ENCODE measurements at places on chromosomes 3 and 15. TPM values are rescaled to one million over a fixed set of nuclear protein-coding genes. Genes with fewer than 3 reads are reported as not detected.

- H3K27me3 ChIP-seq = no peaks in the 10 kb centered on the region
- H3K36me3 ChIP-seq = no peaks in the 10 kb centered on the region
- H3K4me1 ChIP-seq = no peaks in the 10 kb centered on the region
Observed at GRCh38 chr15:56038707-56039106, 45.3 kb upstream of the NEDD4 start.

Gene QARS1
- 220 TPM for total RNA-seq

- H3K4me1 ChIP-seq = peaks cover 60% of the 10 kb centered on the region
- no peaks in the 10 kb centered on the region for H3K27me3 ChIP-seq
- peaks cover 2% of the 10 kb centered on the region for H3K36me3 ChIP-seq
- H3K27ac ChIP-seq = peak overlapping the region; percentile 46
- peak; percentile 59 for DNase-seq
Observed at GRCh38 chr3:52892625-52893311, 4.6 kb downstream of the STIMATE start.

- H3K27me3 ChIP-seq = no peaks in the 10 kb centered on the region
- no peaks in the 10 kb centered on the region for H3K36me3 ChIP-seq
- H3K4me1 ChIP-seq = no peaks in the 10 kb centered on the region
- H3K4me3 ChIP-seq = no peak overlapping the region
Observed at GRCh38 chr3:61155701-61156292, 95.5 kb downstream of the FHIT start.

Gene POTEB3
- not detected for total RNA-seq

DNA sequence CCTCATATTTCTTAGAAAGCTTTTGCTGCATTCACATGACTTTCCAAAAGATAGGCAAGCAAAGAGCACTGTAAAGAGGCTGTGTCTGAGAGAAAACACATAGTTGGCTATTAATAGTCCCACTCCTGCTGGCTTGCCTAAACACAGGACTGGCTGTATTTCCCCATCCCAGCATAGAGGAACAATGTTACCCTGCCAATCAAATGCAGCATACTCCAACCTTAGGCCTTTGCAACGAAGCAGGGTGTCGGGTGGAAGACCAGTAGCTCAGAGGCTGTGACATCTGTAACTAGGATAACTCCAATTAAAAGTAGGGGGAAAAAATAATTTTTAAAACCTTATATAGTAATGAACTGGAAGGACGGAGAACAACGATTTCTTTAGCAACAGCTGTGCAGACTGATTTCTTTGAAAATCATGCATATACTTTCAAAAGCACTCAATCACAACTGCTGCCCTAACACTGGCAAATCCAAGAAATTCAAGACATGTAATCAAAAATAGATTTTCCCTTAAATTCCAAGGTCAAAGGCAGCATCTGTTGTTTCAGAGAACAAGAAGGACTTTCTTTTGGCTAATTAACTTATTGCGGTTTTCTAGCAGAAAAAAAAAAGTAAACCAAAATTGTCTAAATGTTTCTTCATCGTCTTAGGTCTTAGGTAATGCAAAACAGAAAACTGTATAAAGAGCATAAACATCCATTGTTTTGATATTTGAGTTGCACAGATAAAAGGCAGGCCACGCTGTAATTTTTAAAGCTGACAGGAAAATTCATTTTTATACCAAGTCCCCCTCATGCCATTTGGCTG, 139.3 kb downstream of the TNIK start:
- no peak overlapping the region for H3K27ac ChIP-seq
- no peak for DNase-seq
- H3K27me3 ChIP-seq = no peaks in the 10 kb centered on the region
- no peaks in the 10 kb centered on the region for H3K36me3 ChIP-seq
- no peak overlapping the region for H3K4me3 ChIP-seq

DNA sequence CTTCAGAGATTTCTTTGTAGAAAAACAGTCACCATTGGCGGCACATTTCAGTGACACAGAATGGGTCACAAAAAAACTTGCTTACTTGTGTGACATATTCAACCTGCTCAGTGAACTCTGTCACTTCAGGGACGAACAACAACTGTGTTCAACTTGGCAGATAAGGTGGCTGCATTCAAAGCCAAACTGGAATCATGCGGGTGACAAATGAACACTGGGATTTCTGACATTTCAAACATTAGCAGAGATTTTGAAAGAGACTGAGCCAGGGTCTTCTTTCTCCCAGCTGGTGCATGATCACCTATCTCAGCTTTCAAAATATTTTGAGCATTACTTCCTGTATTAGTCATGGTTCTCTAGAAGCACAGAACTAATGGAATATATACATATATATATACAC, 1.9 kb upstream of the EID1 start:
- no peak overlapping the region for H3K4me3 ChIP-seq
- DNase-seq = no peak

GRCh38 chr3:55691141-55691540, 204.0 kb upstream of the WNT5A start:
- DNase-seq = no peak
- H3K27me3 ChIP-seq = no peaks in the 10 kb centered on the region
- H3K36me3 ChIP-seq = no peaks in the 10 kb centered on the region

Gene ANXA2
- total RNA-seq = 6.7 TPM

DNA sequence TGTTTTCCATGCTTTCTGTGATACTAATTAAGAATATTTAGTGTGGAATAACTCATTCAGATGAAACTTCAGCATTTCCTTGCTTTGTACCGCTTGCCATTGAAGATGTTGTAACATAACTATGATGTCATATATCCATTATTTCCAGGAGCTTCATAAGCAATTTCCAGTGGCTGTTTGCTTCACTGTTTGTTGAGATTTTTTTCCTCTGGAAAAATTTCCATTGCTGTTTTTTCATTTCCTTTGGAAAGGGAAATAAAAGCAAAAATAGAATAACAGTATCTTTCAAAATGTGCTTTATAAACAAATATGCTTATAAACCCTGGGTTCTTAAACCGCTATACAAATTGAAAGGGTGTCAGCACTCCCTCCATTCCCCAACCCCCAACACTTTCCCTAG, 319.6 kb upstream of the SEMA6D start:
- 0 out of 2 replicates have a peak, but pooled peaks cover 3% of the 10 kb centered on the region for H3K27me3 ChIP-seq
- H3K4me1 ChIP-seq = no peaks in the 10 kb centered on the region
- H3K27ac ChIP-seq = no peak overlapping the region
- H3K36me3 ChIP-seq = no peaks in the 10 kb centered on the region
- no peak overlapping the region for H3K4me3 ChIP-seq
- DNase-seq = no peak

- no peaks in the 10 kb centered on the region for H3K4me1 ChIP-seq
- H3K27me3 ChIP-seq = no peaks in the 10 kb centered on the region
- H3K36me3 ChIP-seq = no peaks in the 10 kb centered on the region
Observed at GRCh38 chr3:11455956-11456355, 183.8 kb downstream of the ATG7 start.

DNA sequence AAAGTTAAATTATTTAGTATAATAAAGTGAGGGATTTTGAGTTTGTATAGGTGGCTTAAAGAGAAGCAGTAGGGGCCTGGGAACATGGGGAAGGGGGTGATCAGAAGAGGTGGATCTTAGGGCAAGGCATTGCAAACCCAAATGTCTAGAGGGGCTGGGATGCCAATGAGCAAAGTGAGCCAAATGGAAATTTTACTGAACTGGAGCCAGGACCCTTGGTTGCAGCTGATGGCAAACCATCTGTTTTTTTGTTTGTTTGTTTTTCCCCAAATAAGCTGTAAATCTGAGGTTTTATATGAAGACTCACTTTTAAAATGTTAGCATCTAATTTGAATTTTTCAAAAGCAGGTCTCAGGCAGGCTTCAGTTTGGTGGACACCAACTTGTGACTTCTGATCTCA, 14.8 kb upstream of the PARP14 start:
- no peaks in the 10 kb centered on the region for H3K27me3 ChIP-seq
- no peaks in the 10 kb centered on the region for H3K4me1 ChIP-seq
- no peak overlapping the region for H3K4me3 ChIP-seq
- H3K27ac ChIP-seq = no peak overlapping the region

Gene PEX5L
- 0.60 TPM for total RNA-seq

GRCh38 chr3:69091389-69092029, 6.8 kb downstream of the ARL6IP5 start:
- peak overlapping the region; percentile 26 for H3K4me3 ChIP-seq
- H3K27ac ChIP-seq = peak overlapping the region; percentile 73
- H3K27me3 ChIP-seq = no peaks in the 10 kb centered on the region
- peak; percentile 43 for DNase-seq
- H3K4me1 ChIP-seq = peaks cover 51% of the 10 kb centered on the region
- no peaks in the 10 kb centered on the region for H3K36me3 ChIP-seq

DNA sequence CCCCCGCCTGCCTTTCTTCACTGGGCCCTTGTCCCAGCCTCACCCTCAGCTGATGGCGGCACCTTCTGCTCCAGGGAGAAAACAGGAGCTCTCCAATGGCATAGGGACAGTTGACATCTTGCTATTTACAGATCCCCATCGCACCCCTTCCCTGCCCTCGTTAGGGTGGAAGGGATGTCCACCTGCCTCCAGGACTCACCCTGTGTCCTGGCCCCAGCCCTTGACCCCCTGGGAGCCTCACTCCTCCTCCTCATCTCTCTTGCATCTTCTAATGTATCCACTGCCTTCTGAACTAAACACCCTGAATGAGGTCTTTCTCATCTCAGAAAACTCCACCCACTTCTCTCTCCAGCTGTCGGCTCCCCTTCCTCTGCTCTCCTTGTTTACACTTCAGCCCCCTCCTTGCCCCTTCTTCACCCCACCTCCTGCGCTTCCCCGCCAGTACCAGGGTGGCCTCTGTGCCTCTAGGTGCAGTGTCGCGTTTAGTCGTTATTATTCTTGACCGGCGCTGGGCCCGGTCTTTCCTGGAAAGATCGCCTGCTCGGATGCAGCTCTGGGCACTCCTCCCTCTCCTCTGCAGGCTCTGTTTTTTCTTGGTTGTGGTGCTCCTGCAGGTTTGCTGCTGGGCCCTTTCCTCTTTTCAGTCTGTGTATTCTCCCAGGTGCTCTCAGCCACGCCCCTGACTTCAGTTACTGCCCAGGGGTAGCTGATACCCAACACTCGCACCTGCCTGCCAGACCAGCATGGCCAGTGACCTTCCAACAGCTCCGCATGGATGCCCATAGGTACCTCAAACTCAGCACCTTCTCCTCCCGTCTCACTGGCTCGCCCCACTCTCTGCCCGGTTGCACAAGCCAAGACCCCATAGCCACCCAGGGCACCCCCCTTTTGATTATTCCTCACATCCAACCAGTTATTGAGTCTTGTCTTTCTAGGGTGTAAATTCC, 42.9 kb downstream of the PML start:
- H3K36me3 ChIP-seq = no peaks in the 10 kb centered on the region
- H3K27ac ChIP-seq = no peak overlapping the region
- DNase-seq = no peak
- H3K27me3 ChIP-seq = no peaks in the 10 kb centered on the region
- H3K4me3 ChIP-seq = no peak overlapping the region

Gene CPA3
- total RNA-seq = not detected

DNA sequence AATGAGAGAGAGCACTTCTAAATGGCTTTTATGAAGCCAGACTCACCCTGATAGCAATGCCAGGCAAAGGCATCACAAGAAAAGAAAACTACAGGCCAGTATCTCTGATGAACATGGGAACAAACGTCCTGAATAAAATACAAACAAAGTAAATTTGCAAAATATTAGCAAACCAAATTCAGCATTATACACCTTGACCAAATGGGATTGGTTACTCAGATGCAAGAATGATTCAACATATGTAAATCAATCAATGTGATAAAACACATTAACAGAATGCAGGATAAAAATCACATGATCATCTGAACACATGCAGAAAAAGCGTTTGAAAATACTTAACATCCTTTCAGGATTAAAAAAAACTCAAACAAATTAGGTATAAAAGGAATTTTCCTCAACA, 494.9 kb upstream of the CCDC54 start:
- H3K4me3 ChIP-seq = no peak overlapping the region
- H3K27ac ChIP-seq = no peak overlapping the region
- 0 out of 2 replicates have a peak, but pooled peaks cover 3% of the 10 kb centered on the region for H3K27me3 ChIP-seq
- no peaks in the 10 kb centered on the region for H3K4me1 ChIP-seq

DNA sequence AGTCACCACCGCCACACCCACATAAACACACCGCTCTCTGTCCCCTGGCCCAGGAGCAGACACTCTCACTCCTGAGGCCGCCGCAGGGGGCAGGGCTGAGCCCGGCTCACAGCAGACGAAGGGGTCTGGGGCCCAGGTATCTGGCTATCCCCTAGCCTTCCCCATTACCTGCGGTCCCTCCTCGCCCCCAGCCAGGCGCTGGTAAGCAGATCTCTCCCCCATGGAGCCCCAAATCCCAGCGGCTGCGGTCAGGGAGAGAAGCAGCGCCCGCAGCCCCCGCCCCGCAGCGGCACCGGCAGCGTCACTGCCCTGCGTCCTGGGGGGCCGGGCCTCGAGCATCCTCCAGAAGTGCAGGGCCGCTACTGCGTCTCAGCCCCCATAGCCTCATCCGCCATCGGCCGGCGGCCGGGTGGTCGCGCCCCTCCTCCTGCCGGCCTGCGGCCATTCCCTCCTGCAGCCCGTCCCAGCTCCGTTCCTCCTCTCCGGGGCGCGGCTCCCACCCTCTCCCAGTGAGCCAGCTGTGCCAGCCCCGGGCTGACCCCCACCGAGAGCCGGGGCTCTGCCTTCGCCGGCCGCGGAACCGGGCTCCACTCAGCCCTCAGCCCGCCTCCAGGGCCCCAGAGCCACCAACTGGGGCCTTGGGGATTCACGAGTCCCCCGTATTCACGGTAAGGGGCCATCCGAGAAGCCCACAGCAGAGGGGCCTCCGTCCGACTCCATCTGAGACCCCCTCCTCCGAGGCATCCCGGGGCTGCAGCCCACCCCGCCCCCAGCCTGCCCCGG, 13.1 kb downstream of the TNK2 start:
- H3K4me3 ChIP-seq = peak overlapping the region; percentile 92
- H3K27ac ChIP-seq = peak overlapping the region; percentile 66
- H3K36me3 ChIP-seq = no peaks in the 10 kb centered on the region
- peak; percentile 91 for DNase-seq

- DNase-seq = no peak
- no peak overlapping the region for H3K27ac ChIP-seq
- no peak overlapping the region for H3K4me3 ChIP-seq
- H3K36me3 ChIP-seq = no peaks in the 10 kb centered on the region
Observed at GRCh38 chr3:66629982-66630368, 129.2 kb upstream of the LRIG1 start.

DNA sequence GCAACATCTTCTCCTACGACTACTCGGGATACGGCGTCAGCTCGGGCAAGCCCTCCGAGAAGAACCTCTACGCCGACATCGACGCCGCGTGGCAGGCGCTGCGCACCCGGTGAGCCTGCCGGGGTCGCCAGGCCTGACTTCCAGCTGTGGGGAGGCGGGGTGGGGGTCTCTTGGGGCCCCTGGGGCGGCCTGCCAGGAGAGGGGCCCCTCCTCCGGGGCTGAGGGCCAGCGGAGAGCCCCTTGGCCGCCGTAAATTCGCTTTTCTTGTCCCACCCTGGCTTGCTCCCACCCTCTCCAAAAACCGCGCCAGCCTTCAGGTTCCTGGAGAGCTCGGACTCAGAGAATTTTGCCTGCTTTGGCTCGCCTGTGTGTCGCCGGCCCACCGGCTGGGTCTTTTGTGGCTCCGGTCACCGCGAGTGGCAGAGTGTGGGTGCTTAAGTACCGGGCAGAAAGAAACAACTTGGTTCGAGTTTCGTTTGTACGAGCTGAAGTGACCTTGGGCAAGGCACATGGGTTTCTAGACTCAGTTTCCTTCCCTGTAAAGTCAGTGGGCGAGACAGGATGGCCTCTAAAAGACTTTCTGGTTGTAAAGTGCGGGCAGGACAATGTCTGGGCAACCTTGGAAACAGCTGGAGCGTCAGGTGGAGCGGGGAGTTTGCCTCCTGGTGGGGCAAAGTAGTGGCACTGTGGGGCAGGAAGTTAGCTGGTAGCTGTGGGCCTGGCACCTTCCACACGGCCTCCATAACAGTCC, 976 bp downstream of the ABHD17C start:
- no peak for DNase-seq
- no peaks in the 10 kb centered on the region for H3K36me3 ChIP-seq
- H3K27ac ChIP-seq = no peak overlapping the region

Data from Karpas-422 (cell line).